Activated CD4-positive, alpha-beta T cell treated with anti-CD3 and anti-CD28 coated beads, Interleukin-2, amount 10 ng/mL, durations not matched to agents 7 days and 5 days (primary cell): ENCODE measurements at places on chromosomes 1 and 21. TPM values are rescaled to one million over a fixed set of nuclear protein-coding genes. Genes with fewer than 3 reads are reported as not detected.

GRCh38 chr21:28624626-28625025 lies 368.1 kb downstream of the LTN1 start:
- no peak for DNase-seq

- peak; percentile 49 for DNase-seq
These were observed 39.1 kb downstream of the TYW3 start for GRCh38 chr1:74771913-74772515.

GRCh38 chr21:15293240-15293639 lies 228.4 kb upstream of the NRIP1 start:
- no peak for DNase-seq

The ADORA1 gene
- not detected for total RNA-seq

GRCh38 chr1:31792541-31792940 lies 23.3 kb downstream of the SPOCD1 start:
- no peak for DNase-seq

DNA sequence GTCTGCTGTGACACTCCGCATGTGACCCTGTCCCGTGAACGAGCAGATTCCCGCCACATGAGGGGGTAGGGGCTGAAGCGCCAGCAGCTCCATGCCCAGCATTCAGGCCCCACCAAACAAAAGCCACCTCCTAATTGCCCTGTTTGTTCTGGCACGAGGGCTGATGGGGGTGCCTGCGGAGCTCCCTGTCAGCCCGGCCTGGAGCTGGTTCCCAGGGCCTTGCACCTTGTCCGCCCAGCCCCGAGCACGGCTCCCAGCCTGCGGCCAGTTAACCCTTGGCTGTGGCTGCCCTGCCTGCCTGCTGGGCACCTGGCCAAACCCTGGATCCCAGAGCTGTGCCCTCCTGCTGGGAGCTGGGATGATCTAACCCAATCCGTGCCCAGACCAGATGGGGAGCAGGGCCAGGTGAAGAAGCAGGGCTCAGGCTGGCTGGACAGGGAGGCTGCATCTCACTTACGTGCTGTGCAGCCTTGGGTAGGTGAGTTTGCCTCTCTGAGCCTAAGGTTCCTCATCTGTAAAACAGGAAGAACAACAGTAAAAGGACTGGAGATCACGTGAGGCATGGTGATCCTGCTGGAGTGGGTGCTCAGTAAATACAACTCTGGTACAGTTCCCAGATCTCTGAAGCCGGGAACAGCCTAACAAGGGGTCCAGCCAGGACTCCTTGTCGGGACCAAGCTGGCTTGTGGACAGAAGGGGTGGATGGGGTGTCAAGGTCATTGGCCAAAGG lies 110.9 kb upstream of the IFFO2 start:
- no peak for DNase-seq

- DNase-seq, result no peak
These were observed 957.0 kb downstream of the NCAM2 start for GRCh38 chr21:21955204-21955603.

DNA sequence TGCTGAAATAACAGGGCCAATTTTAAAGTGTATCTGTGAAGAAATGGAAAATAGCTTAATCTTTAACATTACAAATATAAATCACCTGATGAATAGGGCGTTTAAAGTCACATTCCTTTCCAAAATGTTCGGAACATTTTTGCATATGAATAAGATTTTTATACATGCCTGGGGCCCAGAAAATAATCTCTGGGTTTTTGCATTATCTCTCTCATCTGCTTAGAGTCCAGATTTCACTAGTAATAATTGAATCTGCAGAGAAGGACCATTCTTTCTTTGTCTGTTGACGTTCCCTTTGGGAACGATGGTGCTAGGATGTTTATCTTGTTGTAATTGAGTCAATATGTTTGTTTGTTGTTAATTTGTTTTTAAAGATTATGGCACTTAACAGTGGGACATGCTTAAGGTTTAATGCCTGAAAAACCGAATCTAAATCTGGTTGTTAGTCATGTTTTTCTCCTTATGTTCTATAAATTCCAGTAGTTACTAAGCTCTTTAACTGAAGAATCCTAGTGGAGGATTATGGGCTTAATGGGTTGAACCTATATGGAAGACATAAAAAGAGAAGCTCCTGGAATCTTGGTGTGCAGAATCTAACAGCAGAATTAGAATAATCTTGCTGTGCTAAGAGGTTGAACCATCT lies 140.6 kb downstream of the VPS13D start:
- no peak for DNase-seq

GRCh38 chr1:30140566-30140965 lies 582.8 kb downstream of the MATN1 start:
- no peak for DNase-seq

- DNase-seq, result no peak
These were observed 27.3 kb downstream of the MAN1C1 start for GRCh38 chr1:25643929-25644328.

DNA sequence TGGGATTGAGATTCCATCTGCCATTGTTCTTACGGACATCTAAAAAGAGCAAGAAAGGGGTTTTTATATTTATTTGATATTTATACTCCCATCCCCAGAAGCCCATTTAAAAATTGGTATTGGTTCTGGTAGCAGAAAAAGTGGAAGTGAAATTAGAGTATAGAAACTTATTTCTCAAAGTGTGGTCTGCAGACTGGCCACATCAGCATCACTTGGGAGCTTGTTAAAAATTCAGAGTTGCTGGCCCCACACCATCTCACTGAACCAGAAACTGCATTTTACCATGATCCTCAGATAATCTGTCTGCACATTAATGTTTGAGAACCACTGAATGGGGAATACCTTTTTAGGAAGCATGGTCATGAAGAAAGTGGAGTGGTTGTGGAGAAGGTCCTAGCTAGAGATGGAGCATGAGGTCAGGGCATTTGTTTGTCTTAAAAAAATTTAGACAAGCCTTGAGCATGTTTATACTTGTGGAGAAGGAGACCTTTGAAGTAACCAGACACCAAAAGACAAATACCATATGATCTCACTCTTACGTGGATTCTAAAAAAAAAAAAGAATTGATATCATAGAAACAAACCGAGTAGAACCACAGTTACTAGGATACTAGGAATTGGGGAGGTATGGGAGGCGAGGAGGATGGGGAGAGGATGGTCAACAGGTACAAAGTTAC lies 116.3 kb downstream of the ST6GALNAC3 start:
- DNase-seq, result no peak

The ITGB2 gene
- total RNA-seq, result 500 TPM

- DNase-seq, result no peak
These were observed 44.8 kb upstream of the SGIP1 start for GRCh38 chr1:66489151-66489550.

DNA sequence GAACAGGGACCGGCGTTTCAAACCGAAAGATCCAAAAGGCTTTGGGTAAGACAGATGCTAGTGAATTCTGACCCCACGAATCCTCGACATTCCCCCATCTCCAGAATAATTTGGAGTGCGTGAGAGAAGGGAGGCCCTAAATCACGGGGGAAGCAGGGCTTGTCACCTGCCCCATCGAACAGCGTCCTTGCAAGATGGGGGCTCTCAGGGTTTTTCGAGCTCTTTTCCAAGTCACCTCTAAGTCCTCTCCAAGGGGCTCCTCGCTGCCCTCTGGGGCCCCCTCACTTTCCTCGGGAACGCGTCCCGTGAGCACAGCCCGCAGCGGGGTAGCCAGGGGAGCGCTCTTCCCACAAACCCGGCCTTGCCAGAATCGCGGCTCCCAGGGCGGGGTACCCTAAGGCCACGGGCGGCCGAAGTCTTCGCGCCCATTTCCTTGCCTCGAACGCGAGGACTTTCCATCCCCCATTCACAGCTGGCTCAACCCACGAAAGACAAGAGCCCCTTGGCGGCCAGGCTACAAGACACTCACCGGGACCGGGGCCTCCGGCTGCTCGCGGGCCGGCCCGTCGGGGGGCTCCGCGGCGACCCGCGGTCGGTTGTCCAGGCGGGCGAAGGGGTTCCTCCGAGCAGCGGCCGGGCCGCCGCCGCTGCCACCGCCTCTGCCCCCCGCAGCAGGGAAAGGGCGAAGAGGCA lies 546 bp downstream of the DONSON start:
- peak; percentile 26 for DNase-seq

The KCNC4 gene
- total RNA-seq, result 8.2 TPM

- no peak for DNase-seq
These were observed at the start of gene WNT9A for GRCh38 chr1:227947676-227948492. Gene WNT9A (minus strand): TSS chr1:227947932. CDS start chr1:227947887, 45 bp downstream.

DNA sequence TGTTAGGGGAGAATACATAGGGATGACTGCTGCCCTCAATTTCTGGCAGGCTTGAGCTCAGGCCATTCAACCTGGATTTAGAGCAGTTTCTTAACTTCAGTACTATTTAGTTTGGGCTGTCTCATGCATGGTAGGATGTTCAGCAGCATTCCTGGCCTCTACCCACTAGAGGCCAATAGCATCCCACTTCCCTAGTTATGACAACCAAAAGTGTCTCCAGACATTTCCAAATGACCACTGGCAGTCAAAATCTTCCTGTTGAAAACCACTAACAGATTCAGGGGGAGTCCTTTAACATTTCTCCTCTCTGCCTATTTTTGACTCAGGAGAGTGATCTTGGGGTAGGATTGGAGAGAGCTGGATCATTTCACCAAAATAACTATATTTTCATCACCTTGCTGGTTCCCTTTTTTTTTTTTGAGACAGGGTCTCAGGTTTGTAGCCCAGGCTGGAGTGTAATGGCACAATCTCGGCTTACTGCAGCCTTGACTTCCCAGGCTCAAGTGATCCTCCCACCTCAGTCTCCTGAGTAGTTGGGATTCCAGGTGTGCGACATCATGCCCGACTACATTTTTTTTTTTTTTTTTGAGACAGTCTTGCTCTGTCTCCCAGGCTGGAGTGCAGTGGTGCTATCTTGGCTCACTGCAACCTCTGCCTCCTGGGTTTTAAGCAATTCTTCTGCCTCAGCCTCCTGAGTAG lies 8.7 kb downstream of the GNAT2 start:
- DNase-seq, result no peak

DNA sequence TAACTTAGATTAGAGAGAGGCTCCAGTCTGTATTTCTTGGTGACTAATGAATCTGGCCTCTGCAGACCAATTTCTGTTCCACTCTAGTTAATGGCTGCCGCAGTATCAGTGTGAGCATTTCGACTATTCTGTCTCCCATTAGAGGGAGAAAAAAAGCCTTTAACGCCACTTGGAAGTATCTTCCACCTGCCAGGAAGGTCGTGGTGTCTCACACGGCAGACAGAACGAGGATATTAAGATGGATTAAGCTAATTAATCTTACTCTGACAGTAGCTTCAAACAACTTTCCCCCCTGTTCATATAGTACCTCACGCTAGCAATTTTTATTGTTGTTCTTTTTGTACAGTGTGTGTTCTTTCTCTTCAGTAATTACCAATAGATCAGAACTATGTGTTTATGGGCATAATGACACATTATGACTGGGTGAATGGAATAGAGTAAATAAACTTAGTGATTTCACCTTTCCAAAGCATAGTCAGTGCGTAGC lies 153.8 kb downstream of the ADGRL2 start:
- no peak for DNase-seq

DNA sequence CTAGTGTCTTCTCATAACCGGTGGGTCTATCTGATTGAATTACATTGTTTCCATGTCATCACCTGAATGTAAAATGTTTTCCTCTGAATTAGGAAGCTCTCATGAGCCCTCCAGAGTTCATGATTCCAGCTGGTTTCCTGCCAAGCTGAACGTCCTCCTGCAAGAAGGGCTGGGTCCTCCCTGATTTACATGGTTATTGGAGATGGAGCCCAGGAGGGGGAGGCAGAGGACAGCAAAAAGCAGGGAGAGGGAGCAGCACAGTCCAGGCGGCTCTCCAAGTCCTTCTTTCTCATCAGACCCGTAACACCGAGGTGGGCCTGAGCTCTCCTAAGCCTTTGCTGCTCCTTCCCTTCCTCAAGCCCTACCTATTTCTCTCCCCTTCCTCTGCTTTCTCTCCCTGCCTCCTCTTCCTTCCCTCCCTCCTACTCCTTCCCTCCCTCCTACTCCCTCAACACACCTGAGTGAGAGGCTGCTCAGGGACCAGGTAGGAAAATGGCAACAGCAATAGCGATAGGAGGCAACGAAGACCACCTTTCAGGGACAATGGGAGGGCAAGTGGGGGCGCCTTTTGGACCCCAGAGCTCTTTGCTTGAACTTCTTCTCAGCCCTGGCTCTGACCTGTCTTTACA lies 265.9 kb downstream of the PRDM2 start:
- DNase-seq, result no peak

The TSACC gene
- total RNA-seq, result 0.89 TPM

DNA sequence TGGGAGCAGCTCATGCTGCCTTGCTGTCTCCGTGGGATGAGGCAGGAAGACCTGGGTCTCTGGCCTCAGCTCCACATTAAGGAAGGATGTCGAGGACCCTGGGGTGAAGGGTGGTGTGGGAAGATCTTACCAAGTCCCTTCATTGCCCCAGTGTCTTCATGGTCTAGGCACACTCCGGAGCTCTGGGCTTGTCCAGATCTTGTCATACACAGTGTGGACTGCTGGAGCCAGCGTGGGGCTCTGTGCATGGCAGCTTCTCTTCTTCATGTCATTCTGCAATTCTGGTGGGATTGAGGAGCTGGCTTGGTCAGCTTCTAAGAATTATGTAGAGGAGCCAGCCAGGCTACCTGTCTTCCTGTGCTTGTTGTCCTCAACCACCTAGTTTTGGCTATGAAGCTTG lies 79.3 kb upstream of the ETV3 start:
- DNase-seq, result no peak

The TFF2 gene
- not detected for total RNA-seq

The PTPN7 gene
- total RNA-seq, result 188 TPM

GRCh38 chr1:1625824-1626206 lies 6.2 kb upstream of the MMP23B start:
- no peak for DNase-seq

GRCh38 chr1:246788895-246789338 lies 64.7 kb downstream of the SCCPDH start:
- DNase-seq, result no peak

The OR2T10 gene
- total RNA-seq, result not detected

The SMPDL3B gene
- 0.20 TPM for total RNA-seq

GRCh38 chr1:172746091-172746949 lies 87.4 kb downstream of the FASLG start:
- peak; percentile 70 for DNase-seq

DNA sequence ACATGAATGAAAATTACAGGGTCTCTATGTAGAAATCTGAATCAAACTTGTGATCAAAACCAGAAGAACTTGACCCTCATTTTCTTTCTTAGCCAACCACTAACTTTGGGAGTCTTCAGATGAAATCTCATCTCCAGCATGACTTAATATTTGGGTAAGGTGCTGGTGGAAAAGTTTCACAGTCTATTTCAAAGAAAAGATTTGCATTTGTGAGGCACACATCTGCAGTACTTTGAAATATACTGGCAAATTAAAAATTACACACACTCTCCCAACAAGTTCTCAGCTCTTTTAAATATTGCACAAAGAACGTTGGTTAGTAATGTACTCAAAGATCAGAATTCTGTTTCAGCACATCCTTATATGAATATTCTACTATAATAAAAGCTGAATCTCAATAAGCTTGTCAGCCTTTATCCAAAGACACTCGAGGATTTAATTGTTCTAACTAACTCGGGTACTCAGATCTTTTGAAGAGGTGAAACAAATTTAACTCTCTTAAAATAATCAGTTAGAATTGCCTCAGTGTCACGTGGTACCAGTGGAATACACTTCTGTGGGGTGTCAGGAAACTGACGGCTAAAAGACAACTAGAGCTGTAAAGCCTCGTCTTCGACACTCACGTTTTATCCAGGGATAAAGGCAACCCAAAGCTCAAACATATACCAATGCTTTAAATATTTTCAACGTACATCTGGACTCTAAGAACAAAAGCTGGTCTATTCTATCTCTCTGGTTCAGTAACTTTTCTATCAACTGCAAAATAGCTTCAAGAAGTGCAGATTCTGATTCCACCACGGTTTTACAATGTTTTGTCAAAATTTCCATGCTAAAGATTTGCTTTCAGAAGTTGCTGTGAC lies 19.0 kb downstream of the SAMSN1 start:
- no peak for DNase-seq

The FCER1G gene
- total RNA-seq, result 3.0 TPM

The FCRL2 gene
- not detected for total RNA-seq

The ELAPOR1 gene
- 6.3 TPM for total RNA-seq

The KLHL17 gene
- total RNA-seq, result 23.6 TPM
